NCI-H460 (cell line): ENCODE measurements at places on chromosomes 7 and 10. TPM values are rescaled to one million over a fixed set of nuclear protein-coding genes. Genes with fewer than 3 reads are reported as not detected.

DNA sequence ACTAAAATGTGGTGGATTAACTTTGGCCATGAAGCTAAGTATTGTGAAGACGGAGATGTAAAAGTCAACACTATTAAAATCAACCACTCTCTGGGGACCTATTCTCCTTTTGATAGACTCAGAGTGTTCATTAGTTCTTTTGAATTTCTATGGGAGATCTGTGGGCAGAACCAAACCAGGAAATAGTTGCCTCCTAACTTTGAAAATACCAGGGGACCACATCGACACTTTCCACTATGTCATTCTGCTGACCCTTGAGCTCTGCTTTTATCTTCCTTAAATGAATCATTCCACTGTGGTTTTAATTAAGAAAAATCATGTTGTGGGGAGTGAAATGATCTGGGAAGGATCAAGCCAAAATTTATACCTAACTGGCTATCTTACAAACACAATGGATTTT, 960.5 kb downstream of the GATA3 start:
- no peak for DNase-seq

- DNase-seq: no peak
These were observed 80.6 kb downstream of the GSAP start for GRCh38 chr7:77335581-77335980.

MYPN gene
- total RNA-seq: 5.4 and 6.2 TPM in 2 replicates

GRCh38 chr10:43203448-43204041, 63.3 kb downstream of the RASGEF1A start:
- no peak for DNase-seq

GRCh38 chr10:31146491-31147209, 115.0 kb upstream of the ZNF438 start:
- peak; percentile 5 for DNase-seq

DNA sequence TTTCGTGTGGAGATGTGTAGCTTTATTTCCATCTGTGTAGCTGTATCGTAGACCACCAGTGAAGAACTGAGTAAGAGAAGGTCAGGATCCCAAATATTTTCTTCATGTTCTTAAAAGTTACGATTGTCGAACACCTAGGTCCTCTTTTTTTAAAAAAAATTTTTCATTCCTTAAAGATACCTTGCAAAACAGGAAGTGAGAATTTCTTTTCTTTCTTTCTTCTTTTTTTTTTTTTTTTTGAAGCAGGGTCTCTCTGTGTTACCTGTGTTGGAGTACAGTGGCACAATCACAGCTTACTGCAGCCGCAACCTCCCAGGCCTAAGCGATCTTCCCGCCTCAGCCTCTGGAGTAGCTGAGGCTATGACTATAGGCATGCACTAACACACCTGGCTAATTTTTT, 60.8 kb downstream of the PHTF2 start:
- no peak for DNase-seq
